ENCODE measurements at places on chromosomes 5 and 9. TPM values are rescaled to one million over a fixed set of nuclear protein-coding genes. Genes with fewer than 3 reads are reported as not detected.

The ABO gene
- 0.03 TPM for total RNA-seq

DNA sequence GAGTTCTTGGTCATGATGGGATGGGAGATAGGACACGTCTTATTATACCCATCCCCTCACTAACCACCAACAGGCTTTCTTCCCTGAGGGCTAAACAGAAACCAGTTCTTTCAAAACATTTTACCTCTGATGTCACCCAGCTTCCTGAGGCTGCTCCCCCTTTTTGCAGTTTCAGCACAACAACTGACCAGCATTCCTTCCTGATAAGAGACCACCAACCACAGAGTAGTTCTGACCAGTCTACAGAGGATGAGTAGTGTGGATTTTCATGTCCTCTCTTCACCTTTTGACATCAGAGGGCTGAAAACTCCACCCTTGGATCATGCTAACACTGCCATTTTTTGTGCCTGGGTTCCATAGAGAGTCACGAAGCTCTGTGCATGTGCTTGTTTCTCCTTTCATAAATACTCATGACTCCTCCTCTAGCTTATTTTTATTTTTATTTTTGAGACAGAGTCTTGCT lies 82.6 kb downstream of the OSTF1 start:
- no peak for DNase-seq

GRCh38 chr5:134541736-134542376 lies 16.4 kb downstream of the JADE2 start:
- DNase-seq, result no peak

DNA sequence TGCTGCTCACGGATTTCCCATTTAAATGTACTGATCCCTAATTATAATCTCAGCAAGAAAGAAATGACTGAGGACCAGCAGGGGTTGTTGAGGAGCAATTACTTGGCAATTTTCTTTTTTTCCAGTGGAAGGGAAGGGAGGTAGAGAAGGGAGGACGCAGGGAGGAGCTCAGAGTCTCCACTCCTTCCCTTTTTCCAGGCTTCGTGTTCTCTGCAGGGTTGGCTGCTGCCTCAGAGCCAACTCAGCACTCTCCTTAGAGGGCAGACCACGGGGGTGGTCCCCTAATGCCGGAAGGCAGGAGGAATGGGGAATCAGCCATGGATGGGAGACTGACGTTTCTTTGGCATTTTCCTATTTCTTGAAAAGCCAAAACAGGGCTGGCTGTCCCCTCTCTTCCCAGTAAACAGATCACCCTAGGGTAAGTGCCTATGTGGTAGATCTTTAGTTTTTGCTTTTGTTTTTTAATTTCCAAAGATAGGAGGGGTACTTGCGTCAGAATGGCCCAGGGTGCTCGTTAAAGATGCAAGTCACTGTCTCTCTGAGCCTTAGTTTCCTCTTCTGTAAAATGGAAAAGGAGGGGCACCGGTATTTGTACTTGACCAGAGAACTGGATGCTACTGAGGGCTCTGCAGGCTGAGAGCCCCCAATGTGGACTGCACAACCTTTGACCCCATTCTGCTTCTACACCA lies 39.6 kb upstream of the LCP2 start:
- no peak for DNase-seq

The SMC5 gene
- total RNA-seq, result 10.7 TPM

The DBN1 gene
- 1.7 TPM for total RNA-seq

Measured in left lobe of liver (tissue), 2 donors.